Cerebellar nuclear complex (tissue), 1 donor: ENCODE measurements at places on chromosomes 12 and 14.

GRCh38 chr12:27762757-27763156 is 17.3 kb upstream of the KLHL42 start:
- DNase-seq: no peak

- DNase-seq: no peak
Observed at GRCh38 chr14:51548187-51548586, 103.5 kb upstream of the FRMD6 start.

DNA sequence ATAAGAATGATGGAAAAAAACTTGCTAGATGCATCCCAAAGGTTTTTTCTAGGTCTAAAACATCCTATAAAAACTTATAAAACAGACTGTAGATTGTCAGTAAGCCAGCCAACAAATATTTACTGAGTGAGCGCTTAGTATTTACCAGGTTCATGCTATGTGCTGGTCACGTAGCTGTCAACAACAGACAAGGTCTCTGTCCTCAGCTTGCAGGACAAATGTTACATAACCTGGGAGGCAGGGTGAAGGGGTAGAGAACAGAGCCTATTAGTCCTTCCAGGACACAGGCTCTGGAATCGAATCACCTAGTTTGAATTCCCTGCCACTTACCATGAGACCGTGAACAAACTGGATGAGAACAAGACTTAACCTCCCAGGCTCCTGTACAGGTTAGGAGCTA is 6.4 kb downstream of the NFYB start:
- DNase-seq: no peak

DNA sequence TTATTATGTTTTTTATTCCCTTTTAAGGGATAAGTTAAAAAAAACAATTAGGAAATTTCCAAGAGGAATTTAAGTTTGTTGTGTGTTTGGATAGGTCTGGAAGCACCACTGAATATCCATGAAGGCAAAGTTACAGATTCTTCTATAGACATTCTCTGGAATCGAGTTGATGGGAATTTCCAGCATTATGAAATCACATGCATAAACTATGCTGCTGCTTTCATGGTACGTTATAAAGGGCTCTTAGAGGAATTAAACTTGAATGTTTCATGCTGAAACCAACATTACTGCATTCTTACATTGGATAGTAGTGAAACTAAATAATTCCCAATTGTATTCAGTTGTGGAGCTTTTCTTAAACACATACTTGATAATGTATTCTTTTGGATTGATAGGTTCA is 21.5 kb upstream of the PTPRQ start:
- no peak for DNase-seq

DNA sequence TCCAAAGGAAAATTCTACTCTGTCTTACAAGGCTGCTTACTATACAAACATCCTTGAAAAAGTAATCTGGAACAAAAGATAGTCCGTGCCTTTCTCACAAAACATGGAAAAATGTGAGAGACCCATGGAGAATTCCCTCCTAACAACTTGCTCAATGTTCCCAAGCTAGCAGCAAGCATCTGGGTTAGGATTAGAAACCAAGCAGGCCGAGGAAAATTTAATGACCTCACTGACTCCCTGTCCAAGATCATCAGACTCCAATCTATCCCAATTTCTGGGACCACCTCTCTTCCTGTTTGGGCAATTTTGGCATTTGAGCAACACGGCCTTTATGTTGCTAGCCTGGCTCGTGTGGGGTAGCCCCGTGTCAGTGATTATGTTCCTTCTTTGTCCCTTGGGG is 18.1 kb upstream of the GSG1 start:
- DNase-seq: no peak

- no peak for DNase-seq
Observed at GRCh38 chr14:46499521-46499920, 152.1 kb downstream of the RPL10L start.

GRCh38 chr14:53646925-53647324 is 309.7 kb downstream of the BMP4 start:
- no peak for DNase-seq

DNA sequence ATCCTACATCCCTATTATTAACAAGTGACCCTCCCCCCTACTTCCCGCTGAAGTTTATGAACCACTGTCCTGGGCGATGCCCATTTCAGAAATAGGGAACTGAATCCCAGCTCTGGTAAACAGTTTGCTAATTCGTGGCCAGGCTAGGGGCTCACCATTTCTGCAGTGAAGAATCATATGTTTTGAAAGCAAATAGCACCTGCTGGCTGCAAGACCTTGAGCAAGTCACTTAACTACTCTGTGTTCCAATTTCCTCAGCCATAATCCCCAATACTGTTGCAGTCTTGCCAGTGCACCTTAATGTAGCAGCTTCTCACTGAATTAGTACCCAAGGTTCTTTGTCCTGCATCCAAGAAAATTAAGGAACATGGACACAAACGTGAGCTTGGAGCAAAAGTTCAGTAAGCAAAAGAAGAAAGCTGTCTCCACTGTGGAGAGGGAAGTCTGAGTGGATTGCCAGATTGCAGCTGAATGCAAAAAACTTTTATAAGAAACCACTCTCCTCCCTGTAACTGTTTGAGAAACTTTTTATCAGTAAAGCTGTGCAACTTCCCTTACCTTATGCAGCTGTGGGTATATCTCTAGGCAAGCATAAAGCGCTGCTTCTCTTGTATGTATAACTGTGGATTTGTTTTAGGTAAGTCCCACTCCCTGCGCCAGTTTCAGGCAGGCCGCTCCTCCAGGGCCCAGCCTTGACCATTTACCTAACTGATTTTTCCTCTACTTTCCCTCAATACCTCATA is 824 bp downstream of the OAS1 start:
- DNase-seq: no peak

- no peak for DNase-seq
Observed at GRCh38 chr14:54922598-54922997, 20.0 kb upstream of the GCH1 start.

- DNase-seq: no peak
Observed at GRCh38 chr12:83843541-83843940, 1069.1 kb downstream of the SLC6A15 start.

- no peak for DNase-seq
Observed at GRCh38 chr14:26200687-26201086, 397.1 kb downstream of the NOVA1 start.

DNA sequence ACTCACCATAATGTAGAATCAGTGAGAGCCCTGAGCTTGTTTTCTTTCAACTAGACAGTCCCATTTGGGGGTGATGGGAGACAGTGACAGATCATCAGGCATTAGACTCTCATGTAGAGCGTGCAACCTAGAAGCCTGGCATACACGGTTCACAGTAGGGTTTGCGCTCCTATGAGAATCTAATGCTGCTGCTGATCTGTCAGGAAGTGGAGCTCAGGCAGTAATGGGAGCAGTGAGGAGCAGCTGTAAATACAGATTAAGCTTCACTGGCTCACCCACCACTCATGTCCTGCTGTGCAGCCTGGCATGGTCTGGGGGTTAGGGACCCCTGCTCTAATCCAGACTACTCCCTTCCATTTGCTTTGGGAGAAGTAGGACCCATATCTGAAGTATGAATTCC is 55.6 kb downstream of the FNTB start:
- DNase-seq: no peak

GRCh38 chr14:63891148-63891975 is 38.6 kb downstream of the SYNE2 start:
- DNase-seq: no peak

DNA sequence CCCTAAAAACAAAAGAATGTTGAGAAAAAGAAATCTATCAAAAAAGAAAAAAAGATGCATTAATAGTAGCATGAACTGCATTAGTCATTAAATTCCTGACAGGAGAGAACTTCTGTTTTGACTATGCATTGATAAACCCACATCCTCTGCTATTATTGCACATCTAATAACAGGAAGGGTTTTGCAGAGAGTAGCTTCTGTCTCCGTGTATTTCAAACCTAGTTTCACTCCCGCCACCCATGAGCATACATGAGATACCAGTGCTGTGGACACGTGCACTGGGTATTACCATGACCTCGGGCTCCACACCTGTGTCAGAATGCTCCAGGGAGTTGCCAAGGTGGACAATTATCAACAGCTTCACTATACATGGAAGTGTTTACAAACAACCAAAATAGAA is 449.1 kb upstream of the SOX5 start:
- no peak for DNase-seq

DNA sequence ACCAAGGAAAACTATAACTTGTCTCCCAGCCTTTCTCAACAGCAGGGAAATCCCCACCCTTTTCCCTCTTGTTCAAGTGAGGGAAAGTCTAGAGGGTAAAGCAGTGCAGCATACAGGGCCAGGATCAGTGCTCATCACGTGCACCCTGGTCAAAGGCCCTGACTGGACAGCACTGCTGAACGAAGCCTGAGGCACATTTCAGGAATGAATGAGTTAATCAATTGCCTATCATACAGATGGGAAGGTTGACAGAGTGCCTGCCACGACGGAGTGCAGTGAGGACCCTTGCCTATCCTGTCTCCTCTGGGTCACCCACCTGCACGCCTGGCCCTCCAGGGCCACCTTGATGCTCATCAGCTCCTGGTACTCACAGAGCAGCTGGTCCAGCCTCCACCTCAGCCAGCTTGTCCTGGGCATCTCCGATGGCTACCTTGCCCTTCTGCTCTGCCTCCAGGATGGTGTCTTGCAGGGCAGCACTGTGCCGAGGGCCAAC is 11.7 kb upstream of the KRT73 start:
- no peak for DNase-seq

- peak; percentile 88 for DNase-seq
Observed at GRCh38 chr12:123055281-123055766, 74.8 kb downstream of the ARL6IP4 start.

DNA sequence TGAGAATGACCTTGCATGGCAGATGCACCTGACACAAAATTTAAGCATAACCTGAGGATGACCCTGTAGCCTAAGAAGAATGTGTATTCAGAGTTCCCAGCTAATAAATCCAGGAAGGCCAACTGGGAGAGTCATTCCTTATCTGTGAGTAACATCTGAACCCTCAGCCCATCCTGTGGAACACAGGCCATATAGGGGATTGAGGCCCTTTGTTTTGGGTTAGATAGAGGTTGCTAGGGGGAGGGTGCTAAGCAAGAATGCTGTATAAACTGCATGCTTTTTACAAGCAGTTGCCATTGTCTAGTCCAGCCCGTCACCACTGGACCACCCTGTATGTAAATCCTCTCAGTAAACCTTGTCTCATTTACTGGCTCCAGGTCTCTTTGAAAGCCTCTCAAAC is 77.0 kb downstream of the BICD1 start:
- no peak for DNase-seq

- no peak for DNase-seq
Observed at GRCh38 chr12:51620448-51620847, 29.4 kb downstream of the SCN8A start.

- DNase-seq: no peak
Observed at GRCh38 chr12:132208153-132208823, 64.0 kb downstream of the NOC4L start.

DNA sequence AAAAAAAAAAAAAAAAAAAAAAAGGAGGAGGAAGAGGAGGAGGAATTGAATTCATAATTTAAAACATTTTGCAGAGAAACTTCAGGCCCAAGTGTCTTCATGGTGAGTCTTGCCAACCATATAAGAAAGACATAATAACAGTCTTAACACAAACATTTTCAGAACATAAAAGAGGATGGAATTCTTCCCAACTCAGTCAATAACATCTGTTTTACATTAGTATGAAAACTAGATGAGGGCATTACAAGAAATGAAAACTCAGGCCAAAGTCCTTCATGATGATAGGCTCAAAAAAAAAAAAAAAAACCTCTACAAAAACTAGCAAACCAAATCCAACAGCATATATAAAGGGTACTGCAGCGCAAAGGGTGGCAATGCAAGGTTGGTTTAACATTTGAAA is 151.6 kb downstream of the FOXA1 start:
- DNase-seq: no peak

DNA sequence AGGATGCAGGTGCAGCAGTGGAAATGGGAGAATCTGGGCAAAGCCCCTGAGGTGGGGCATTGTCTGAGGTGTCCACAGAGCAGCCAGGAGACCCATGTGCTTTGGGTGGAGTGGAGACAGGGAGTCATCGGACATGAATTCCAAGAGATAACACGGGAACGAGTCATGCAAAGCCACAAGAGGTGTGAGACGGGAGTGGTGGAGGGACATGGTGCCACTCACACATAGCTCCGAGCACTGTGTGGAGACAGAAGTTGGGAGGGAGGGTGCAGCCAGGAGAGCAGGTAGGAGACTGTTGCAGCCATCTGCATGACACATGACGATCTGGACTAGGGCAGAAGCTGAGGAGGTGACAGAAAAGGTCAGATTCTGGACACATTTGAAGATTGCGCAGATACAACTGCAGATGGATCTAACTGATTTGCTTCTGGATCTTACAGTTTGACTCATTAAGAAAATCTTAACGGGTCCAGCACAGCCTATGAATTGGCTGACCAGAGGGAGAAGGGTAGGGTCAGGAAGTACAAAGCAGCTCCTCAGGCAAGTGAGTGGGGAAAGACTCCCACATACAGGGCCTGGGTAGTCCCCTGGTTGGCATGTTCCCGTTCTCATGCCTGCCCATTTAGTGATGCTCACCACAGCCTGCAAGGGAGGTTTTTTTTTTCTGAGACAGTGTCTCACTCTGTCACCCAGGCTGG is 379.8 kb downstream of the FUT8 start:
- no peak for DNase-seq

DNA sequence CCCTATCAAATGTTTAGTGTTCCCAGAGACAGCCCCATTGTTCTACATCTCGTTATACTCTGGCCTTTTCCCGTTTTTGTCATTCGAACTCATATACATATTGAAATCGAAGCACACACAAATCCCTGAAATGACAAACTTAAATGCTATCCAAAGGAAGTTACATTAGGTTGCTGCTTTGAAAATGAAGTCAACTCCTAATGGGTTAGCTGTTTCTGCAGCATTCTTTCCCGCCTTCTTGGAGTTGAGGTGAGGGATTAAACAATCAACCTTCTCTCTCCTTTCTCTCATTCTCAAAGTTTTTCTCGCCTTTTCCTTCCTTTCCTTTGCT is 642 bp upstream of the PHC1 start:
- DNase-seq: no peak

DNA sequence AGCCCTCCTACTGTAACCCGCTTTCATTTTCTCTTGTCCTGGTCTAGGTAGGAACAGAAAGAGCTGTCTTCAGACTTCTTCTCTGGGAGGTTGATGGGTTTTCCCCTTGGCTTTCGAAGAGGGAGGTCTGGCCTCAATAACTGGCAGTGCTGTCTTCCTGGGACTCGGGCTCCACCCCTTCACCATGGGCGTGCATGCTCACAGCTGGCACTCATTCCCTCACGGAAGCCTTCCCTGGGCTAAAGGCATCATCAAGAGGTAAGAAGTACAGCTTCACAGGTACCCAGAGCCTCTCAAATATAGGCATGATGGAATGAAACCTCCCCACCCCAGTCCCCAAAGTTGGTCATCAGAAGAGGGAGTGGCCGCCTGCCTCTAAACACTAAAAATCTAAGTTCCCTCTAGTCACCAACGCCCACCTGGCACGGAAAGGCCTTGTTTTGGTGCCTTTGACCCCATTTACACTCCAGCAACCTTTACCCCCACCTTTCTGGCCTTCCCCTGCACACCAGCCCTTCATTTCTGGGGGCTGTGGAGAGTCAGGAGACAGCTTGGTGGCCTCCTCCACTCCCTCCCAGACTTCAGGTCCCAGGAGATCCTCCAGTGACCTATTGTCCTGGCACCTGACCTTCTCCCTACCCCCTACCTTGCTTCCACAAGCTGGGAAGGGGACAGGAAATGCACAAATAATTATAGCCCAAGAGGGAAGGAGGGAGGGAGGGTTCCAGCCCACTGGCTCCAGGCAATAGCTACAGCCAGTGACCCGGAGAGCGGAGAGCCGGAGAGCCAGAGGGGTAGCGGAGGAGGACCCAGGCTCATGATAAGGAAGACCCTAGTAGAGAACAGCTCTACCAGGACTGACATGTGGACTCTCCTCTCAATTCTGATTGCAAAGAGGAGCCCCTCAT is 2.8 kb downstream of the RAPGEF3 start:
- DNase-seq: no peak
